ENCODE measurements at places on chromosomes 3 and 15.

GRCh38 chr3:50487181-50487580 is 16.3 kb downstream of the CACNA2D2 start:
- DNase-seq = no peak

GRCh38 chr3:69359916-69360315 is 26.0 kb downstream of the FRMD4B start:
- DNase-seq = no peak

DNA sequence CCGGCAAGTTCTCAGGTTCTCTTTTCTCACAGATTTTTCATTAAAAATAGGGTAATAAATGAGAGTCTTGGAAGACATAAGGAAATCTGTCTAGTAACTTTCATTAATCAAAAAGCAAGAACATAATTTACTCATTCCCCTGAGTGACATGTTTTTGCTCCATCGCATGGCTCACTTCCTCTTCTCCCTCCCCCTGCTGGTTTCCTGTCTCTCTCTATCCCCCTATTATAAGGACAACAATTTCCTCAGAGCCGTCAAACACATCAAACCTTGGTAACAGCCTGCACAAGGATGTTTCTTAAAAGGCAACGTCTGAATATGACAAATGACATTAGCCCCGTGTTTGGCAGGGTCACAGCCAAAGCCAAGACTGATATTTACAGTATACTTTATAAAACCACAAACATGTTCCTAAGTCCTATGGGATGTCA is 1149.6 kb downstream of the IGSF11 start:
- no peak for DNase-seq

GRCh38 chr3:129555616-129556357 is 12.8 kb downstream of the H1-8 start:
- DNase-seq = no peak

GRCh38 chr15:74845581-74845980 is 2.6 kb upstream of the ULK3 start:
- DNase-seq = no peak

DNA sequence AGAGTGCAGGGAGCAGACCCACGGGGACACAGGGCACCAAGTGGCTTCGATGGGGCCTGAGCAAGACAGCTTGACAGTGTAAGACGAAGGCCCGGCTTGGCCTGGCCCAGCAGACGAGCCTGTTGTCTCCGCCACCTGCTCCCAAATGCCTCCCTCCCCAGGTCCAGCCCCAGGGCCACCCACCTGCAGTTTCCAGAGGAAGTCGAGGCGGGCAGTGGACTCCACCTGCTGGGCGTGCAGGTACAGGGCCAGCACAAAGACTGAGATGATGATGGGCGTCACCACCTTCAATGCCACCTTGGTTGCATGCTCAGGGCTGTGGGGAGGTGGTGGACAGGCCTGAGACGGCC is 94.1 kb downstream of the SEC22A start:
- no peak for DNase-seq

GRCh38 chr3:39937874-39938273 is 128.5 kb downstream of the MYRIP start:
- no peak for DNase-seq

DNA sequence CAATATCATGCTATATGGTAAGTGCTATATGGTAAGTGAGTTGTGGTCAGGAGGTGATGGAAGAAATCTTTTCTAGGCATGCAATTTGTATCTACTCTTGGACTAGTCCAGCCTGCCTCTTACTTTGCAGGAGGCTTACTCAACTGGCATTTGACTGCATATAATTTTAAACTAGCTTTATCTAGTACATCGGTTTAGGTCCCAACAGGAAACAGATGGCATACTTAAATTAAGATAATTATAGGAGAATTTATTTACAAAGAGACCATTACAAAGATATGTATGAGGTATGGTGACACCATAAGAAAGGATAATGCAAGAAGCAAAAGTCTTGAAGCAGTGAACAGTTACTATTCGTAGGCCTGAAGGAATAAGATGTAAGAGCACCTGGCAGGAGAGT is 7.8 kb downstream of the SLC28A2 start:
- no peak for DNase-seq

GRCh38 chr3:115709093-115709492 is 85.8 kb downstream of the GAP43 start:
- DNase-seq = no peak

DNA sequence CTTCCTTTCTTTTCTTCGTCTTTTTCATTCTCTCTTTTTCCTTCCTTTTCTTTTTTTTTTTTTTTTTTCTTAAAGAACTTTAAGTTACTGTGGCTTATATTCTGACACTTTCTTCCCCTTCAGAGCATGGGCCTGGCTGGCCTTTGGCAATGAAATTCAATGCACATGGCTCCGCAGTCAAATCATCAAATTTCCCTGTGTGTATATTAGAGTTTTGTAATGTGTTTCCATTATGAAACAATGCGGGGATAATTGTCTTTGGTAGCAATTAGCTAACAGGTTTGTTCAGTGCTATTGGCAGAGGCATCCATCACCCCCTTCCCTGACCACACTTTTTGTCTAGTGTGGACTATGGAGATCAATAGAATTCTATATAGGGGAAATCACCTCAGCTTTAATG is 80.5 kb downstream of the CDIN1 start:
- no peak for DNase-seq

DNA sequence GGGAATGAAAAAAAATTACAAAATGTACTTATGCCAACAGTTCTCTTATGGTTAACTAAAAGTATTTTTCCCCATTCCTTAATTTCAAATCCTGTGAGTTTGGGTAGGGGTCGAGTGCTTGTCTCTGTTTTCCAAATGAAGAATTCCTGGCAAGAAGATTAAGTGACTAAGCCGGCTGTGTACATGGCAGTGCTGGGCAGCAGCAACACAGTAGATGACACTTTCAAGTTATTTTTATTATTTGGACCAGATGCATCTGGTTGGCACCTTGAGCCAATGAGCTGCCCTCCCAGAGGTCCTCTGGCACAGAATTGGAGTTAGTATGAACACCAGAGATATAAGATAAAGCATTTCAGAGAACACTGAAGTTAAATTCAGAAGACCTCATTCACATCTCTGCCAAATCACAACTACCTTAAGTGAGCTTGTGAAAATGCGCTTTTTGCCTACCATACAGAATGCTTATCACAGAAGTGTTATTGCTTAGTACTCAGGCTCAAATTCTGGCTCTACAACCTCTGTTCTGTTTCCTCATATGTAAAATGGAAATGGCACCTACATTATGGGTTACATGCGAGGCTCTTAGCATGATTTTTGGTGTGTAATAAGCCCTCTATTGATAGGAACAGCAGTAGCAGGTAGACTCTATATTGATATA is 256.9 kb downstream of the UBE2E2 start:
- DNase-seq = no peak

DNA sequence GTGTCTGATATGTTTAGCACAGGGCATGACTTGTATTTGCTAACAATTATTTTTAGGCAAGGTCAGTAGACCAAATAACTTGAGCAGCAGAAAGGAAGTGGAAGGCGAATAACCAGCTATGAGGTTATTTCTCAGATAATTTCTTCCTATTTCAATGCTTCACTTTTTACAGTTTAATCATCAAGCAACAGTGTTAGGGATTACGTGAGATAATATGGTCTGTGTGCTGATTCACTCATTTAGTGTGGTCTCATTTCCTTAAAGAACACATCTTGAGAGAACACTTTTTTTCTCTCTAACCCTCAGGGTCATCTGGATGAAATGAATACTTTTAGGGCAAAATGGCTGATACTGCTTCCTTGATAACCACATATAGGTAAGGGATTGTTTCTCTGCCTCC is 126.0 kb upstream of the CCNL1 start:
- no peak for DNase-seq

GRCh38 chr15:96538491-96538890 is 208.0 kb downstream of the NR2F2 start:
- DNase-seq = no peak

DNA sequence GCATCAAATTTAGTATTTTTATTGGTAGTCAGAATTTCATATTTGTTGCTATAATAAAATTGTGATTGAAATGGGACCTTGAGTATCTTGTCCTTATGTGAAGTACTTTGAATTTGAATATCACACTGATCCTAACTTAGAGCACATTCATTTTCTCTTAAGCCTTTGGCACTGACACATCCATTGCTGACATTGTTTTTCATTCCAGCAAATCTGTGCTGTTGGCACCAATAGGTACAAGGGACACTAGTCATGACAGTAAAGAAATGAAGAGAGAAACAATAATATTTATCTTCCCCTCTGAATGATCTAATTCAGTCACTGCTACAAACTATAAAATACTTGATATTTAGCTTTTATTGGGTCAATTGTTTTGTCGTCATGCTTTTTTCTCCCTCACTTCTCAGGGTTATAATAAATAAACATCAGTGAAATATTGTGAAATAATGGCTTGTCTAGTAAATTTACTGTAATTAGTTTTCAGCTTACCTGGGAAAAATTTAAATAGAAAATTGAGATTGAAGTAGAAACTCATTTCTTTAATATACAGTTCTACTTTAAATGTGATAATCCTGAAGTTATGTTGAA is 166.8 kb upstream of the MLF1 start:
- no peak for DNase-seq

DNA sequence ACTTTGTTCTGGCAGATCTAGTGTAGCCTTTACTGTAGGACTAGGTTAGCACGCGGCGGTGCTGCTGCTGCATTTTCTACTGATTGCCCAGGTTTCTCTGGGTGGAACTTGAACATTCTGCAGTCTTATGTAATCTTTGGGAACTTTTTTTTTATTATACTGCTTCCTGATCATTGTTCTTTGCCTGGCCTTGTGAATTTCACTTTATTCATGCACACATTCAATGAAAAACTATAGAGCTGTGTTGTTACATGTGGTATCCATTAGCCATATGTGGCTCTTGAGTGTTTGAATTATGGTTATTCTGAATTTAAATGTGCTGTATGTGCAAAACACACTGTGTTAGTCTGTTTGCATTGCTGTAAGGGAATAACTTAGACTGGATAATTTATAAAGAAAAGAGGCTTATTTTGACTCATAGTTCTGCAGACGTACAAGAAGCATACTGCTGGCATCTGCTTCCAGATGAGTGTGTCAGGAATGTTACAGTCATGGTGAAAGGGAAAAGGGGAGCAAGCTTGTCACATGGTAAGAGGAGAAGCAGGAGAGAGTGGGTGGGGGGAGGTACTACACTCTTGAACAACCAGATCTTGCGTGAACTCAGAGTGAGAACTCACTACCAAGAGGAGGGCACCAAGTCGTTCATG is 26.5 kb downstream of the MEF2A start:
- no peak for DNase-seq

DNA sequence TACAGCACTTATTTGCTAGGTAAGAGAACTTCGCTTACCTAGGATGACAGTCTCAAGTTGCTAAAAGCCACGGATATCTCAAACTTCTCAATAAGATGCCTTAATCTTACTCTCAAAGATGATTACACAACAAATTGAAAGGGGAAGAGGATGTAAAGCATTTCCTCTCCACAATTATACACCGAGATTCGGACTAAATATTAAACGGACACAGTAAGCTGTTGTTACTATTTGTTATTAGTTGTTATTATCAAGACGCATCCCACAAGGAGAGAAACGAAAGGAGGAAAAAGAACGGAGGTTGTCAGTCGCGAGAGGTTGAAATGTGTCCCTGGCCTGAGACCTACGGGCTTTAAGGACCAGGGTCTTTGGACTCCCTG is 660 bp downstream of the ZNF106 start:
- DNase-seq = no peak

- no peak for DNase-seq
These were observed 56.1 kb downstream of the OSTN start for GRCh38 chr3:191255156-191255555.

DNA sequence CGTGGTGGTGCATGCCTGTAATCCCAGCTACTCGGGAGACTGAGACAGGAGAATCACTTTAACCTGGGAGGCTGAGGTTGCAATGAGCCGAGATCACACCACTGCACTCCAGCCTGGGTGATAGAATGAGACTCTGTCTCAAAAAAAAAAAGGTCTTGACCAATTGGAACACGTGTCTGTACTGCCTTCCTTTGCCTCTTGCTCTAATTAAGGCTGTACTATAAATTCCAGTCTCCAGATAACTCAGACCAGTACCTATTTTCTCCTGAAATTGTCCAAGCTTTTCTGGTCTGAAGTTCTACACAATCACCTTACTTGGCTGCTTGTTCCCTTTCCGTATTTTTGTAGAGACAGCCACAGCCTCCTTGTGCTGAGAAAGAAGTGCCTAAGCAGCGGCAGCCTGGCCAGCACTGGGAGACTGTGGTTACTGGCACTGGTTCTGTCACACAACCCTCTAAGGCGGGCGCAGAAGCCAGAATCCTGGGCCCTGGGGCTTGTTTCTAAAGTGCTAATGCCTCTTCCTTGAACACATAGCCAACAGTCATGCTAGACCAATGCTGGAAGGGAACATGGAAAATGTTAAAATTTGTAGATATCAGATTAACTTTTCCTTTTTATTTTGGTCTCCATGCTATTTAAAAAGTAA is 6.2 kb upstream of the CEP70 start:
- DNase-seq = no peak

DNA sequence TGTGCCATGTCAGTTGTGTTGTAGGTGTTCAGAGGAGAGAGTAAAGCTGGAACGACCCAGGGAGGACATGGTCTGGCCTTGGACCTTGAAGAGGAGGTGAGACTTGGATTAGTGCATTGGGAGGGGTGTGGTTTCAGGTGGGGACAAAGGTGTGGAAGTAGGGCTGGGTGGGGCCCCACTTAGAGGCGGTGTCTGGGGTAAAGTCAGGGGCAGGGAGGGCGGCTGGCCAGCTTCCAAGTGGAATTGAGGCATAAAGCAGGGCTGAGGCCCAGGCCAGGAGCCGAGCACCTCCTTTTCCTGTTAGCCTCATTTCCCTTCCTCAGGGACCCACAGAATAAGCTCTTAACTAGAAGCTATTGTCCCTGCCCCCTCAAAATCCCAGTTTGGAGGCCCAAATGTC is 36.2 kb upstream of the FLNB start:
- no peak for DNase-seq

GRCh38 chr15:99721104-99721778 is 12.0 kb downstream of the LYSMD4 start:
- DNase-seq = no peak

DNA sequence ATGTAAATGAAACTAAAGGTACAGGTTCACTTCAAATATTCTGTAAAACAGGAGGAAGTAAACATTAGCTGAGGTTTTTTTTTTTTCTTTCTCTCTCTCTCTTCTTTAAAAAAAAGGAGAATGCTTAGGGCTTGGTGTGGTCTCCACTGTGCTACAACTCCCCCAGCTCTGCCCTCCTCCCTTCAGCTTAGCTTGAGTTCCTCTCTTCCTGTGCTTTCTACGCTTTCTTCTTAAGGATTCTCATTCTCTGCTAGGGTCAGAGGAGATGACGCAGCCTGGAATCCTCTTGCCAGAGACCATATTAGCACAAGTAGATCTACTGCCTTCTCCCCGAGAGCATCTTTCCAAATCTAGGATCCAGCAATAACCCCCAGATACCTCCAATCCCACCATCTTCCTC is 69.1 kb upstream of the SNRK start:
- DNase-seq = no peak

DNA sequence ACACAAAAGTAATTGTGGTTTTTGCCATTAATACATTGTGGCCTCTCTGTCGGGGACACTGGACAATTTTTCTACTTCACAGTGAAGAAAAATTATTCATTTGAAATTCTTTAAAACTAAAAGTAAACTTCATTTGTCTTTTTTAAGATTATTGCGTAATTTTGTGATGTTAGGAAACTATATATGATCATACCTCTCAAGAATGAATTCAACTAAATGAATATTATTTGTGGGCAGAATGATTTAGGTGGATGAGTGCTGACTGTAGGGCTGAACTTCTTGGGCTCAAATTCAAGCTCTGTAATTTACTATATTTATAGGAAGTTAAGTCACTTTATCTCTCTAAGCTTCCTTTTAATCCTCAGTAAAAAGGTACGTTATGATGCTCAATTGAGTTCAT is 441.2 kb downstream of the ROBO1 start:
- no peak for DNase-seq

GRCh38 chr15:38229705-38230310 is 22.8 kb upstream of the SPRED1 start:
- DNase-seq = no peak
